T47D (cell line): ENCODE measurements at places on chromosomes 4 and X.

DNA sequence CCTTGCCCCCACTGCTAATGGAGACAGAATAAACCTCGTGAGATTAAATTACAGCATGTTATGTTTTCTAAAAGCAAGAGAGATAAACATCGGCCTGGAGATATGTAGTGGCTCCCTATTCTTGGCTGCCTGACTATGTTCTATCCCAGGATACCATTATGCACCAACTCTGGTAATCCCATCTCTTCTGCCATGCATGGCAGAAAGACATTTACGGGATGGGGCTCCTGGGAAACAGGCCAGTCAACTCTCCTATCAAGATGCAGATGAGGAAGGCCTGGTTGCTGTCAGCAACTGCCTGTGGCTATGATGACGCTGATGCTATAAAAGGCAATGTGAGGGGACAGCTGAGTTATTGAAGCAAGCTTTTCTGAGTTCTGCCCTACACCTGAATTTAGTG, 166.2 kb upstream of the VCX3A start:
- no peak for DNase-seq

DNA sequence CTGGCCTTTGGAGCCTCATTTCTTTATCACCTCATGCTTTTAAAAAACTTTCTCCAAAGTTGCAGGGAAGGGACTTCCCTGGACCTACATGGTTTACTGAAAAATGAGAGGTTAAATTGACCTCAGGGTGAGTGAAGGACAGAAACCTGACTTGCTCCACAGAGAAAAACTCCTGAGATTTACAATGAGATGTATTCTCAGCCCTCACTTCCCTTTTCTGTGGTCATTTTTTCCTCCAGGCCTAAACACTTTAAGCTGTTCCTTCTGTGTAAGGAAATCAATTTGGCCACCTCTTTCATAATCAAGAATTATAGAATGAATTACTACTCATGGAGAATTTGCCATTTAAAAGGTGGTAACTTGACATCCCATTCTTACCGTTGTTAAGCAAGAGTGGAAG, 77.9 kb downstream of the HPGD start:
- no peak for DNase-seq

DNA sequence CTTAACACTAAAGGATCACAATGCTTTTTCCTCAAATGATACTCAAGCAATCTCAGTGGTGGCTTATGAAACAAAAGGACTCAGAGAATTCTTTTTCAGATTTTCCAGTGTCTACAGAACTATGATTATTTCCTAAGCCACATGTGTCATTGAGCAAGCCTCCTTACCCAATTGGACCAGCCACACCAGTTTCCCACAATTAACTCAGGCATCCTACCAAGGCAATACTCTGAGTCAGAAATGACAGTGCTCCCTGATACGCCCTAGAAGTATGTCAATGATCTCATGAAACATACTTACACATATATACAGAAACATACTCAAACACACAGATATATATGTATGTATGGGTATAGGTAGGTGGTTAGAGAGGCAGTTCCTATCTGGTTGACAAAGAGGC, 4.8 kb downstream of the ADAMTS3 start:
- DNase-seq: no peak

GRCh38 chr4:67250131-67250896, 295.0 kb downstream of the CENPC start:
- DNase-seq: no peak

- DNase-seq: no peak
These were observed 327.9 kb upstream of the MAGEB18 start for GRCh38 chrX:25810202-25810601.

DNA sequence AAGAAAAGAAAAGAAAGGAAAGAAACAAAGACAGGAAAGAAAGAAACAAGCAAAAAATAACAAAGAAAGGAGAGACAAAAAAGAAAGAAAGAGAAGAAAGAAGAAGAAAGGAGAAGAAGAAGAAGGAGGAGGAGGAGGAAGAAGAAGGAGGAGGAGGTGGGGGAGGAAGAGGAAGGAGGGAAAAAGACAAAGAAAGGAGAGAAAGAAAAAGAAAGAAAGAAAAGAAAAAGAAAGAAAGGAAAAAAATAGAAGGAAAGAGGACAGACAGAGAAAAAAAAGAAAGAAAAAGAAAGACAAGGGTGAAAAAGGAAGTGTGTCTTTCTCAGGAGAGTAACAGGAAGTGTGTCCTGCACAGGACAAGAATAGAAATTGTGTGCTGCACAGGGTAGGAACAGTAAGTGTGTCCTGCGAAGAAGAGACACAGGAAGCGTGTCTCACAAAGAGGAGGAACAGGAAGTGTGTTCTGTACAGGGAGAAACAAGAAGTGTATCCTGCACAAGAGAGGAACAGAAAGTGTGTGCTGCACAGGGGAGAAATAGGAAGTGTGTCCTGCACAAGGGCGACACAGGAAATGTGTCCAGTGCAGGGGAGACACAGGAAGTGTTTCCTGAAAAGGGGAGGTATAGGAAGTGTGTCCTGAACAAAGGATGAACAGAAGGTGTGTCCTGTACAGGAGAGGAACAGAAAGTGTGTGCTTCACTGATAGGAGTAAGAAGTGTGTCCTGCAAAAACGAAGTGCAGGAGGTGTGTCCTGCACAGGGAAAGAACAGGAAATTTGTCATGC, 101.2 kb downstream of the ARSF start:
- no peak for DNase-seq

- DNase-seq: no peak
These were observed 879.2 kb upstream of the IGFBP7 start for GRCh38 chr4:57989430-57989829.

- no peak for DNase-seq
These were observed 36.0 kb upstream of the GYPA start for GRCh38 chr4:144176476-144176875.

DNA sequence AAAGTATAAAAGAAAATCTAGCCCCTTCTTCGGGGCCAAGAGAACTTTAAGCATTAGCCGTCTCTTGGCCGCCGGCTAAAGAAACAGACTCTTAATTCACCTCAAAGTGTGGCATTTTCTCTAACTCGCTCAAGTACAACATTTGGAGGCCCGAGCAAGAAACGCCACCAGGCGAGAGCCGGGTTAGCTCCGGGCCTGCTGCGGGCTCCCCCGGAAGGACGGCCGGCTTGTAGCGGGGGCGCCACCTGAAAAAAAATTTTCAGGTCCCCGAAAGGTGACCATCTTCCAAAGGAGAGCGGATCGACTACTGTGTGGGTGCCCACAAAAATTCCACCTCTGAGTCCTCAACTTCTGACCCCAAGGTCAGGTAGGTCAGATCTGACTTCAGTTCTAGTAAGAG, 156.0 kb downstream of the DEFB131A start:
- no peak for DNase-seq

GRCh38 chr4:78585633-78586032, 34.1 kb downstream of the ANXA3 start:
- DNase-seq: no peak

- DNase-seq: no peak
These were observed 36.4 kb downstream of the TMEM154 start for GRCh38 chr4:152643153-152644035.

DNA sequence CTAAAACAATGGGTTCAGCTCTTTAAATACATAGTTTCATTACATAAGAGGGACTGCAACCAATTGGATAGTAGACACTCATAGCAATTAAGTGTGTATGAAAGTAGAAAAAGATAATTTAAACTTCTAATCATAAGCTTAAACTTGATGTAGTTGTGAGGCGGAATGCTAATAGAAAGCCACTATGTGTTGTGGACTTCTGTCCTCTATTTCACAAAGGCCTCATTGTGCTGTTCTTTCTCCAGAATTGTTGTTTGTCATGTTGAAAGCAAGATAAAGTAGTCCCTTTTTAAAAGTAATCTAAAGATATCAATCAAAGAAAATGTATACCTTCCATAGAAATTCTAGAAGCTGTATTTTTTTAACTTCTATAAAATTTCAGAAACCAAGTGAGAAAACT, 329.4 kb downstream of the KLHL4 start:
- DNase-seq: no peak

DNA sequence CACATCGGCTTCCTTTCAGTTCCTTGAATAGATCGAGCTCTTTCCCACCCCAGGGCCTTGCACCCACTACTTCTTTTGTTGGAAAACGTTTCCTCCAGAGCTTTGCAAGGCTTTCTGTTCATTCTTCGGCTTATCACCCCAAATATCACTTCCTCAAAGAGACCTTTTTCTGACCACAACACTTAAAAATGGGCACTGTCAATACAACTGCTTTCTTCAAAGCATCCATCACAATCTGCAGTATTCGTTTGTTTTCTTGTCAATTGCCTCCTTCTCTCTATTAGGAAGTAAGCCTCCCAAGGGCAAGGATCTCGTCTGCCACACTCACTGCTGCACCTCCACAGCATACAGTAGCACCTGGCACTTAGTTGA, 17.7 kb upstream of the CENPU start:
- no peak for DNase-seq

- DNase-seq: no peak
These were observed 4.6 kb upstream of the RS1 start for GRCh38 chrX:18676470-18676869.

- no peak for DNase-seq
These were observed 44.1 kb downstream of the NAA11 start for GRCh38 chr4:79281566-79282359.

- DNase-seq: no peak
These were observed 22.5 kb downstream of the LRRC66 start for GRCh38 chr4:51997647-51998046.

DNA sequence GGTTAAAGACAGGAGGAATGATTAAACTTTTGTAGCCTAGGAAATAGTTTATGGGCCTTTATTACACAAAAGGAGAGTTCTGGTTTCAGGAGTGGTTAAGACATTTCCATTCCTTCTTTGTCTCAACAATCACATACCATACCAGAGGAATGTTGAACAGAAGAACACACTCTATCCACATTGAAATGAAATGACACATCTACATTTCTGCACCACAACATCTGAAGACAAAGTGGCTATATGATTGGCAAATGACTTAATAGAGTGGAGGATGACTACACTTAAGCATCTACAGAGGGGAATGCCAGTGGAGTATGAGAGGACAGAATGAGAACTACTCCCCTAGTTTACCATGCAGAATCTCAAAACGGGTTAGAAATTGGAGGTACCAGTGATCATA, 8.0 kb downstream of the CYP2U1 start:
- no peak for DNase-seq

GRCh38 chr4:41400296-41400695, 137.7 kb upstream of the LIMCH1 start:
- peak; percentile 6 for DNase-seq

GRCh38 chrX:65757943-65758342, 90.5 kb downstream of the MSN start:
- DNase-seq: no peak

GRCh38 chr4:98566361-98567008, 91.9 kb downstream of the TSPAN5 start:
- no peak for DNase-seq

DNA sequence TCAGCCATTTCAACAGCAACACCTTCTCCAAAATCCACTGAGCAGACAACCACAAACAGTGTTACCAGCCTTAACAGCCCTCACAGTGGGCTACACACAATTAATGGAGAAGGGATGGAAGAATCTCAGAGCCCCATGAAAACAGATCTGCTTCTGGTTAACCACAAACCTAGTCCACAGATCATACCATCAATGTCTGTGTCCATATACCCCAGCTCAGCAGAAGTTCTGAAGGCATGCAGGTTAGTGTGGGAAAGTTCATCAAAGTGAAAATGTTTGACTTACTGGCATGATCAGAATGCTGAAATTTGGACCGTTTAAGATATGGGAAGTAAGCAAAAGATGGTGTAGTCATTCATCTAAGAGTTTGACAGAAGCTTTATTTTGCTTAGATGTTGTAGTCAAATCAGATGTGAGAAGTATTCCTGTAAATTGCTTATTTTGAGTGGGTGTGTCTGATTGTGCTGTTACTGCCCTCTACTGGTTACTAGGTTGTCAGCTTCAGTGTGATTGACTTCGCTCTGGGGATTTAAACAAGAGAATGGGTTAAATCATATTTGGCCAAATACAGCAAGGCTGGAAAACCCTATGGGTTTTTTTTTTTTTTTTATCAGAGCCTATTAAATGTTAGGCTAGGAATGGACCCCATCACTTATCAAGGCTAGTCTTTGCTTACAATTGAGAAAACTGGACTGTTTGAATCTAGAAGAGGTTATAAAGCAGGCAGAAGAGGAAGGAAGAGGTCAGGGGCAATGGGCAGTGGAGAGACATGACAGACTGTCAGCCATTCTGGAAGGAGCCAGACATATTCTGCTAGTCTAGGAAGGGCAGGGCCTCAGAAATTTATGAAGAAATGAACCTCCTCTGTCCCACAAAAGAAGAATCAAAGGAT, 130.3 kb downstream of the DIPK2B start:
- no peak for DNase-seq

- DNase-seq: no peak
These were observed 2.6 kb upstream of the PRPS2 start for GRCh38 chrX:12788645-12789044.

DNA sequence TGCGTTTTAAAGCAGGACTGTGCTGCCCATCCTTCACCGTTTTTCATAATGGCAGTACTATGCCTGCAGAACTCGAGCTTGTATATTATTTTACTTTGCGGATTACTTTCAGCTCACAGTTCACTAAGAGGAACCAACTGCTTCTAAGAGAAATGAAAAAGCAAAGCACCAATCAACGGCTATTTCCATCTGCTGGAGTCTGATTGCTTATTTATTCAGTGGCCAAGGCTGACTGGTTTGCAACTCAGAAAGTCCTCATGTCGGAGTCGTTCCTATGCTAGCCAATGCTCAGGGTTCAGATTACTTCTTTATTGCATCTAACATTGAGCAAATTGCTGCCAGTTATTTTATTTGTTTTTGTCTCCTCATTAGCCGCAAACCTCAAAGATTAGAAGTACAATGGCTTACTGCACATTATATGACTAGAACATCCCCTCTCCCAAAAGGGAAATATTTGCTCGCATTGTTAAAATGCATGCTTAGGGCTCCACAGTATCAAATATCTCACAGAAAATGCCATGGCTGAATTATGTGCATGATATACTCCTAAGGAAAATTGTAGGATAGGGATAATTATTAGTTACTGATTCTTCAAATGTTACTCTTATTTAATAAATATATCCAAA, 1628.2 kb upstream of the ADGRL3 start:
- peak; percentile 26 for DNase-seq

DNA sequence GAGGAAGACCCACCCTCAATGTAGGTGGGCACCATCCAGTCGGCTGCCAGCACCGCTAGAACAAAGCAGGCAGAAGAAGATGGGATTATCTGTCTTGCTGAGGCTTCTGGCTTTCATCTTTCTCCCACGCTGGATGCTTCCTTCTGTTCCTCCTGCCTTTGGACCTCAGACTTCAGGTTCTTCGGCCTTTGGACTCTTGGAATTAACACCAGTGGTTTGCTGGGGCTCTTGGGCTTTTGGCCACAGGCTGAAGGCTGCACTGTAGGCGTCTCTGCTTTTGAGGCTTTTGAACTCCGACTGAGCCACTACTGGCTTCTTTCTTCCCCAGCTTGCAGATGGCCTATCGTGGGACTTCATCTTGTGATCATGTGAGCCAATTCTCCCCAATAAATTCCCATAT, 55.1 kb downstream of the PDLIM5 start:
- DNase-seq: no peak
